ENCODE measurements at places on chromosomes 12 and 14. TPM values are rescaled to one million over a fixed set of nuclear protein-coding genes. Genes with fewer than 3 reads are reported as not detected.

GRCh38 chr14:98931911-98932310 is 340.1 kb downstream of the BCL11B start:
- DNase-seq = no peak

GRCh38 chr12:81942594-81942993 is 183.4 kb upstream of the PPFIA2 start:
- DNase-seq = no peak

GRCh38 chr12:40016980-40017379 is 88.9 kb downstream of the SLC2A13 start:
- DNase-seq = no peak

DNA sequence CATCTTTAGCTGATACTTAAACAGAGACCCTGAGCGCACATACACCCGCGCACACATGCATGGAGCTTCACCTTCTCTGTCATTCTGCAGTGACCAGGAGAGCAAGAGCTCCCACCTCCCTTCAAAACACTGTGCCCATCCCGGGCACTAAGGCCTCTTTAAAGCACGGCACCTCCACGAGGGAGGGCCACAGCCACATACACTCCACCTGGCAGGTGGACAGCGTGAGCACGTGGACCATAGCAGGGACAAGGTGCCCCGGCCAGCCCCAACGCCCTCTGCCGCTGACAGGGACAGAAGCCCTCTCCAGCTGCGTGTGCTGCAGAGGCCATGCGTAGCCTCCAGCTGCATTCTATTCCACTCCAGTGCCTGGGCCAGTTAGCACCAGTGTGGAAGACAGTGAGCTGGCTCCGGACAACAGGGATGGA is 5.4 kb downstream of the GAPDH start:
- no peak for DNase-seq

Gene P3H3
- total RNA-seq = 12.1 TPM

Gene PPP2R3C
- total RNA-seq = 18.1 TPM

Gene FAM222A
- not detected for total RNA-seq

Gene RND1
- 5.8 TPM for total RNA-seq

Gene NTN4
- 14.8 TPM for total RNA-seq
